KG1 (cell line): ENCODE measurements at places on chromosomes 5 and 9.

GRCh38 chr9:85884256-85884655 lies 56.7 kb upstream of the NAA35 start:
- no peak for DNase-seq

DNA sequence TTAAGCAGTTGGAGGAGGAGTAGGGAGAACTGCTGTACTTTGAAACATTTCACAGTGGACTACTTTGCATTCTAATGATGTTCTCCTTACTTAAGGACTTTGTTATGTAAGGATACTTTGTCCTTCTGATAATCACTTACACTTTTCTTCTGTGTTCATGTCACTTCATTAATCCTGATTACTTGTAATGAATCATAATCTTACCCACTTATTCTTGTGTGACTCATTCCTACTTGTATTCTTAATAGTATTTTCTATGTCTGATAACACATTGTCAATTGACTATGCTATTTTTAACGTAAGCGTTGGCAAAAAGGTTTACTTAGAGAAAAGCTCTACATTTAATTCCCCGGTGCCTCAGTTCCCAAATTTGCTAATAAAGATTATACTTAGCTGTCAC lies 63.8 kb downstream of the GHR start:
- DNase-seq, result no peak

DNA sequence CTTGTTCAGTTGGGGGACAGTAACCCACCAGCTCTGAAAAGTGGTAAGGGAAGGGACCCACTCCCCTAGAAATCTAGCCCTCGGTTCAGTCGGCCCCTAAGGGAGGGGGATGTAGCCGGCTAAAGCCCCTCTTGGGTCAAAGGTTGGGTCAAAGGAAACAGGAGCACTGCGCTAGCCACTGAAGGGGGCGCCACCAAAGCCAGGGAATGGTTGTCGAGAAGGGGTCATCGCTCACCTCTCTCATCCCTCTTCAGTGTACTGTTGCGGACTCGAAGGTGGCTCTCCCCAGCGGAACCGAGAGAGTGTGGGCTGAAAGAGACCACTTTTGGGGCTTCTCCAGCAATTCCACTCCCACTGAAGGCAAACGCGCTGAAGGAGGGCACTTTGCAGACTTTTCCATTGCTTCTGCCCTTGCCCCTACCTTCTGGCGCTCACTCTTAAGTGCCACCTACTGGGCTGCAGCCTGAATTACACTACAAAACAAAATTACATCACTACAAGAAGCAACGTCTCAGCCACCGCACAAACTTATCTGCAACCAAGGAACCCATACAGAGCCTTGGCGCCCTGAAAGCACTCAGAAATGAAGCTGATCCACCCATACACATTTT lies 396.9 kb downstream of the PDE4D start:
- no peak for DNase-seq

DNA sequence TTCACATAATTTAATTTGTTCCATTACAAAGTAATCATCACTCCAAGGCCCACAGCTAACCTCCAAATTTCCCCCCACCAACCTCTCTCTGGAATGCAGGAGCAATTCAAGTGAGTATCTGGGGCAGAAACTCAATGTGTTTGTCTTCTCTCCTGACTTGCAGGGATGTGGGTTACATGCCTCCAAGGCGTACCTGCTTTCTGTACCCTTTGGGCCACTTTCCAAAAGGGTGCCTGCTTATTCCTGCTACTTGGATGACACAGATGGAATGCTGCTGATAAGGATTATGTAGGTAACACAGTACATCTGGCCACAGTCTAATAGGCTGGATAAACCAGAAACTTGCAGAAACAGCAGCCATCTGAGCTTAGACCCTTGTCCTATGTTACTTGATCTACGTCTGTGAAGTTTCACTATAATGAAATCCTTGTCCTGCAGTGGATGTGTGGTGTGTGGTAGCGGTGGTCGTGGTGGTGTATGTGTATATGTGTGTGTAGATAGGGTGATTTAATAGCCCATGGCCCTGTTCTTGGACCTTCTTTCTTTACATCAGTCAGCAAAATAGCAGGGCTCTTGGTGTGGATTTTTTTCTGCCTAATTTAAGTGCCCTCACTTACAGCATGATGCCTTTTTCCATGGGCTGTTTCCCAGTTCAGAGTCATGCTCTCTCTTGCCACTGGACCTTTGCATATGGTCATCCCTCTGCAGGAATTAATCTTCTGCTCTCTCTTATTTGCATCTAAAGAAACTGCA lies 175.9 kb downstream of the ZDHHC21 start:
- no peak for DNase-seq

DNA sequence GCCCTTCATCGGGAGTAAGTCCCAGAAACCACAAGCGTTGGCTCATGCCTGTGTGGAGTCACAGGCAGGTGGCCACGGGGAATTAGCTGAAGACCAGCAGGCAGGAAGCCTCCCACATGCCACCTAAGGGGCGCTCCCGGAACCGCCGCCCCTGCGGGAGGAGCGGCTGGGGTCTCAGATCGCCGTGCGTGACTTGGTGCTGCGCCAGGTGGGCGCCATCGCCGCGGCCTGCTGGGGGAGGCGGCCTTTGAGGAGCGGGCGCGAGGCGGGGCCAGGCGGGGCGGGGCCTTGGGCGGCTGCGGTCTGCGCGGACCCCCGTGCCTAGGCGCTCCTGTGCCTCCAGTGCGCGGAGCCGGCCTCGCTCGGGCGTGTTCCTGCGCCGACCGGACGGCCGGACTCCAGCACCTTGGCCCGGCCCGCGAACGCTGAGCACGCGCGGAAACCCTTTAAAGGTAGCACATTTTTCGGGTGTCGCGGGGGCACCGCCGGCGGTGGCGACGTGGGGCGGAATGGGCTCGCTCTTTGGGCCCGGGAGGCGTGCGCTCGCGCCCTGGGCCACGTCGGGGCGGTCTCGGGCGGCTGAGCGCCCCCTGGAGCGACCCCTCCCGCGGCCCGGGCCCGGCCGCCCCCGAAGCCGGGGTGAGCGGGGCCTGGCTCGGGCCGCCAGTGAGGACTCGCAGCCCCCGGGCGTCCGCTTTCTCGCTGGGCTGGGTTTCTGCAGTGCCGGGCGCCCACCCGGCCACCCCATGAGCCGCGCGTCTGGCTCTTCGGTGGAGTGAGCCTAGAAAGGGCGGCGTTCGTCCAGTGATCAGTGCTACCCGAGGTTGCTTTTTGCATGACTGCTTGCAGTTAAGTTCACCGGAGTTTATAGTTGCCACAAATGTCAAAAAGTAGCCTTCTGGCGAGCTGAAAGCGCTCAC lies 24.5 kb downstream of the LECT2 start:
- DNase-seq, result no peak

GRCh38 chr5:72908664-72909063 lies 47.2 kb upstream of the FCHO2 start:
- no peak for DNase-seq

DNA sequence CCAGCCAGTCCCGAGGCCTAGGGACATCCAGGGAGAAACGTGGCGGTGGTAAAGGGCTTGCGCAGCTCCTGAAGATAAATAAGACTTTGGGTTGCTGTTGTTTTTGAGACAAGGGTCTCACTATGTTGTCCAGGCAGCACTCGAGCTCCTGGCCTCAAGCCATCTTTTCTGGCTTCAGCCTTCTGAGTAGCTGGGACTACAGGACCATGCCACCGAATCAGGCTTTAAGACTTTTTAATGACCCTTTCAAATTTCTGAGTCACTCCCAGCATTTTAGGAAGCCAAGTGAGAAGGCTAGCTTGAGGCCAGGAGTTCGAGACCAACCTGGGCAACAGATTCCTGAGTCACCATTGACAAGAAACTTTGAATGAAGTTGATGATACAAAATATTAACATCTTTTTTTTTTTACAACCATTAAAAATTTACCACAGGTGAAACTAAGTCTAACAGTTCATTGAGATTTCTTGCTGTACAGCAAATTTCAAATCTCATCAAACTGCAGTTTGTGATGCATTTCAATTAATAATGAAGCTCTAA lies 817 bp upstream of the GNE start:
- no peak for DNase-seq

DNA sequence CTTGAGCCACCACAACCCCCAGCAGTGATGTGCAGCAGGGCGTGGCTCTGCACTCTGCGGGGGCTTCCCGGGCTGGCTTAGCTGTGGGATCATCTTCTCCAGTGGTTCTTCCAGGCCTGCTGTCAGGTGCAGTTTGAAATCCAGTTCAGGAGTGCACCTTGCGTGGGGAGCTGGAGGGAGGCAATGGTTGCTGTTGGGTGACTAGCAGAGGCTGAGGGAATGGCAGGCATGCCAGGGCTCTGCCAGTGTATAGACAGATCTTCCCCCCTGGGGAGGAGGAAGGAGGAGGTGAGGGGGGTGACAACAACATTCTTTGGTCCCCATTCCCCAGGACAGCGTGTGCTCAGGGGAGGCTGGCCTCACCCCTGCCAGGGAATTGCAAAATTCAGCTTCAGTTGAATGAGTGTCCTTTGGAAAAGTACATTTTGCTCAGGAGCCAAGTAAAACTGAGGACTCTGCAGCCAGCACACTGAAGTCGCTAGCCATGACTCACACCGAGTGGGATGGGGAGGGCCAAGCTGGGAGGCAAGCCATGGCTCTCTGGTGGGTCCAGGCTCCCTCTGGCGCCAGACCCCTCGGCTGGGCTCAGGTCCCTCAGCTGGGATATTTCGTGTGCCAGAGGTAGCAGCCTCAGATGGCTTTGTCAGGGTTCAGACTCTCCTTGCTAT lies 35.0 kb downstream of the ERGIC1 start:
- DNase-seq, result no peak

- DNase-seq, result no peak
Observed at GRCh38 chr9:30058463-30058862, 2326.0 kb upstream of the ACO1 start.

DNA sequence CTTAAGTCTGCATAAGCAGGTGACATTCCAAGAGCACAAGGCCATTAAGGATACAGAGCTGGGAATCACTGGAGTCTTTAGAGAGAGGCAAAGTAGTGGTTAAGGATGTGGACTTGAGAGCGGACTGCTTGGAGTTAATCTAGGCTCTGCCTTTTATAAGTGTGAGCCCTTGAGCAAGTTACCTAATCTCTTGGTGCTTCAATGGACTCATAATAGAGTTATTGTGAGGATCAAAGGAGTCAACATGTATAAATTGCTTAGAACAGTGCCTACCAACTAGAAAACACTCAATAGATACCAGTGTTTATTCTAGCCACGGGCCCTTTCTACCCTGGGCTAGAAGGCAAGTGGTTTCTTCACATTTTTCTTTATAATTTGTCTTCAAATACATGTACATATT lies 819.4 kb downstream of the NR2F1-AS1 start:
- DNase-seq, result no peak

- DNase-seq, result peak; percentile 7
Observed at GRCh38 chr9:115524453-115525059, 406.6 kb upstream of the TNC start.

- no peak for DNase-seq
Observed at GRCh38 chr9:117459913-117460312, 45.1 kb upstream of the ASTN2 start.

DNA sequence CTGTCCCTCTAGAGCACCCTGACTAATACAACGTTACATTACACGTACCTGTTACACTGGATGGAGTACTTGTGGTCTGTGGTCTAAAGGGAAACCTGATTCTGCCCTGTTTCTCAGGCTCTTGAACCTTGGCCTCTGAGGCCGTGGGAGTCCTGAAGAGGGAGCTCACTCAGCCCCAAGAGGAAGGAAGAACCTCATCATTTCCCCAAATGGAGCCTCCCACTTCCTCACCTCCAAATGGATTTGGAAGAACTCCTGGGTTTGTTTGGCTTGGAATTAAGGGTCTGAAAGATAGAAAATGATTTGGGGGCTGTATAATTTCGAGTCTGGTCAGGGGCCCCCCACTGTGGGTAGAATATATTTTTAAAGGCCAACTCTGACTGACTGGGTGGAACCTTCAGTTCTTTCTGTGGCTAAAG lies 200.2 kb downstream of the SEMA6A start:
- DNase-seq, result no peak

GRCh38 chr9:87909310-87910041 lies 8.3 kb upstream of the SPATA31C1 start:
- no peak for DNase-seq

GRCh38 chr5:82358457-82358856 lies 80.3 kb upstream of the RPS23 start:
- DNase-seq, result no peak

- no peak for DNase-seq
Observed at GRCh38 chr5:122844136-122844909, 1.1 kb upstream of the SNX24 start.

DNA sequence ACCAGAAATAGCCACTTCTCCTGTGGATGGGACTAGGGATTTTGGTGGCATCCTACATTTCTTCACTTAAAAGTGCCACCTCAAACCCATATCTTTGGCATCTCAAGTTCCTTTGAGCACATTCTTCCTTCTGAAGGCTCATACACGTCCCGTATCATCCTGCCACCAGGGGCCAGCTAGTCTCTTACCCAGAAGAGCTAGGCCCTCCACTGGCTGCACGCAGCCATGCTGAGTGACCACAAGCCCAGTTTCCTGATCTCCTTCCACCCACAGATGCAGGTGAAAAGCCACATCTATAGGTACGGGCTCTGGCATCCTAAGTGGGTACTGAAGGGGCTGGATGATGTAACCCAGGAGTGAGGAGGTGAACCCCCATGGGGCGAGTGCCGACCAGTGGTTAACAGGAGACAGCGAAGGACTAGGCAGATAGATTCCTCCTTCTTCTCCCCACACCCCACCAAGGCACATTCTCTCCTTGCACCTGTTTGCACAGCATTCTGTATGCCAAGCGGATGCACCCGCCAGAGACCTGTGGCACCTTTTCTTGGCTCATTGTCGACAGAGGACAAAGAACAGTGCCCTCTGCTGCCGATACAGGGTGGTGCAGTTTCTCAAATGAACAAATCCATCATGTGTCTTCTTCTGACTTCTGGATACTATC lies 14.4 kb upstream of the SCGB3A1 start:
- DNase-seq, result peak; percentile 21

GRCh38 chr9:16291921-16292320 lies 578.5 kb downstream of the BNC2 start:
- DNase-seq, result no peak

DNA sequence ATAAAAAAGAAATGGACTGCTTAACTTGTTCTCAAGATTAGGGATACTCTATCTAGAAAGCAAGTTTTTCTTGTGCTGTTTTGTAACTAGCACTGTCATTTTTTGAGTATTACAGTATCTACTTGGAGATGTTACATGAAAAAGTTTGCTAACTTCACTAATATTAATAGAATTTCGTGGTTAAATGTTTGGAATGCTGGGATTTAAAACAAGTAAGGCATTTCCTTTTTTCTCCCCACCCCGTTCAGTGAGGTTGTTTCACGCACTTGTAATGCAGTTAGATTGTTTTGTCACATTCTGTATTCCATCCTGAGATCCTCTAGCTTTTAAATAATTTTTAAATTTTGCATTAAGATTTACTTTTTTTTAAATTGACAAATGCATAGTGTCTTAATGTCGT lies 20.0 kb upstream of the TEK start:
- no peak for DNase-seq

GRCh38 chr9:127426756-127427155 lies 2.6 kb downstream of the ZNF79 start:
- no peak for DNase-seq
